Glutamatergic neuron (in vitro differentiated cells): ENCODE measurements at places on chromosomes 4 and X. TPM values are rescaled to one million over a fixed set of nuclear protein-coding genes. Genes with fewer than 3 reads are reported as not detected.

CLDN22 gene
- total RNA-seq: not detected

CRLF2 gene
- total RNA-seq: 0.54 TPM

- H3K4me1 ChIP-seq: no peaks in the 10 kb centered on the region
- H3K27me3 ChIP-seq: peaks cover 2% of the 10 kb centered on the region
- no peaks in the 10 kb centered on the region for H3K36me3 ChIP-seq
- no peak overlapping the region for H3K4me3 ChIP-seq
- no peak for DNase-seq
- H3K27ac ChIP-seq: no peak overlapping the region
Observed at GRCh38 chr4:119733431-119733830, 104.8 kb upstream of the PDE5A start.

DNA sequence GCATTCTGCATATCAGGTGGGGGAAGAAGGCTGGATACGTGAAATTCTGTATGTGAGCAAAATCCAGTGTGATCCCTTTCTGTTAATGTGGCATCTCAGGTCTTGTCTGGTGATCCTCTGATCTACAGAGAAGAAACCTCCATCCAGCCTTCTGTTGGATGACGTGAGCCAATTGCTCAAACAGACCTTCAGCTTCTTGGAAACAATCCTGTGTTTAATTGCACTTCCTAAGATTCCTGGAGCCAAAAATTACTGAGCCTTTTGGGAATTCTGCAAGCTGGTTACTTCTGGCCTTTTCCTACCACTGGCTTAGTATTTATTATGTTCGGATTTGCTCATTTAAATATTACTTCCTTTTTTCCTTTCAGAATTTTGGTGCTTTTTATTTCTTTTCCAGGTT is 51.2 kb downstream of the TRIML1 start:
- no peak for DNase-seq
- no peaks in the 10 kb centered on the region for H3K36me3 ChIP-seq
- H3K27me3 ChIP-seq: peaks cover 3% of the 10 kb centered on the region
- H3K4me1 ChIP-seq: no peaks in the 10 kb centered on the region
- H3K4me3 ChIP-seq: no peak overlapping the region
- no peak overlapping the region for H3K27ac ChIP-seq

- peaks cover 11% of the 10 kb centered on the region for H3K27me3 ChIP-seq
- peak overlapping the region; percentile 99 for H3K27ac ChIP-seq
- H3K4me1 ChIP-seq: peaks cover 14% of the 10 kb centered on the region
- no peaks in the 10 kb centered on the region for H3K36me3 ChIP-seq
- DNase-seq: no peak
Observed at GRCh38 chr4:15656038-15656470, 897 bp upstream of the FBXL5 start.

CENPI gene
- total RNA-seq: 10.2 TPM
